ENCODE measurements at places on chromosomes 5 and 9. TPM values are rescaled to one million over a fixed set of nuclear protein-coding genes. Genes with fewer than 3 reads are reported as not detected.

GRCh38 chr5:142842994-142843905, 73.1 kb downstream of the ARHGAP26 start:
- H3K4me1 ChIP-seq, result peaks cover 66% of the 10 kb centered on the region
- H3K27ac ChIP-seq, result no peak overlapping the region
- H3K4me3 ChIP-seq, result no peak overlapping the region
- DNase-seq, result no peak
- no peaks in the 10 kb centered on the region for H3K27me3 ChIP-seq

HEMGN gene
- total RNA-seq, result not detected

SYNPO gene
- 6.5 TPM for total RNA-seq

DNA sequence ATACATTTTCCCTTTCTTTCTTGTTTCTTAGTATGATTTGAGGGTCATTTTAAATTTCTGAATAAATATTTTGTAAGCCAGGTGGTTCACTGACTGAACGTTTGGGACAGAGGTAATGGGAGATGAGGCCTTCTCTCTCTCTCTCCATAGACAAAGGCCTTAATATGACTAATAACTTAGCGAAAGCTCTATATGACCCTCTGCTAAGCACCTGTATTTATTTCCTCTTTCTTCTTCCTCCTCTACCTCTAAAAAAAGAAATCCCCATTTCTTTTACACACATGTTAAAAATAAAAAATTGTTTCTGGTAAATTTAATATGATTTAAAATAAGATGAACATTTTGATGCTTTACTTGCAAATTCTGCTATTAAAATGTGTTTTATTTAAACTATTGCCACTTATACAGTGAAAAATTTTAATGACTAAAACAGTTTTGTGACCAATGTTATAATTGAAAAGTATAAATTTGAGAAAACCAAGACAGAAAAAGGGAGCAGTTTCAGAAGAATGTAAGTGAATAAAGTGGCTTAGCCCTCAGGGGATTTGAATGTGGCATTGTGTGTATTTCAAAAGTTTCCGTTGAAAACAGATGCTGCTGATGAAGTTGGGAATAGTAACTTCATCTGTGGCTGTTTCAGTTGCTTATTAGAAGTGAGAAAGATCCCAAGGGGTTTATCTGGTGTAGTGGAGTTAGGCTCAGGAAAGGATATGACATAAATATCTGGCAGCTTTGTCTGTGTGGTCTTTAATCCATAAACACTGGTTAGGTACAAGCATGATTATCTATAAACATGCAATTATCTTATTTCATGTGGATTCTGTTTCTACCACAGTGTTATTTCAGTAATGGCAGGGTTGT, 128.6 kb upstream of the GRHPR start:
- H3K27ac ChIP-seq, result no peak overlapping the region
- no peaks in the 10 kb centered on the region for H3K36me3 ChIP-seq
- H3K27me3 ChIP-seq, result no peaks in the 10 kb centered on the region
- H3K4me3 ChIP-seq, result no peak overlapping the region
- H3K4me1 ChIP-seq, result peaks cover 31% of the 10 kb centered on the region
- peak; percentile 36 for DNase-seq

PCDHGA7 gene
- 0.91 TPM for total RNA-seq

DNA sequence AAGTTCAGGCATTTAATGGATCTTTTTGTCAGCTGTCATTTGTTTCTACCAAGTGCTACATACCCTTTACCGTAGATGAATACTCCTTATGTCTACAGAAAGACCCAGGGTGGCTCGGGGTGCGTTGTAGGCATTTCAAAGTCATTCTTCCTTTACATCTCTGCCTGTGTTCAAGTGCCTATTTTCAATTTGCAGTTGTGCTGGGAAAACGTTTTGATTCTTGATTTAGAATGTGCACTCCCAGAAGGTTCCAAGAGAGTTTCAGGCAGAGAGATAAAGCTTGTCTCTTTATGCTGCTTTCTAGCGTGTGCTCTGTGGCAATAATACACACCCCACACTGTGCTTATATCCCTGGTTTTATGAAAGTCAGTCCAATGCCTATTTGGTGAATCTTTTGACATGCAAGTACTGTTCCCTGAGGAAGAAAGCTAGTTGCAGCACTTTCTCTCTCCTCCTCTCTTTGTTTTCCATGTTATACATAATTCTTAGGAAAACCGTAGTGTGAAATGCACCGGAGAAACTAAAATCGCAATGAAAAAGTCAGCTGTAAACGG, 828.1 kb upstream of the ZNF608 start:
- no peak overlapping the region for H3K27ac ChIP-seq
- no peaks in the 10 kb centered on the region for H3K27me3 ChIP-seq
- no peaks in the 10 kb centered on the region for H3K36me3 ChIP-seq
- no peaks in the 10 kb centered on the region for H3K4me1 ChIP-seq

DNA sequence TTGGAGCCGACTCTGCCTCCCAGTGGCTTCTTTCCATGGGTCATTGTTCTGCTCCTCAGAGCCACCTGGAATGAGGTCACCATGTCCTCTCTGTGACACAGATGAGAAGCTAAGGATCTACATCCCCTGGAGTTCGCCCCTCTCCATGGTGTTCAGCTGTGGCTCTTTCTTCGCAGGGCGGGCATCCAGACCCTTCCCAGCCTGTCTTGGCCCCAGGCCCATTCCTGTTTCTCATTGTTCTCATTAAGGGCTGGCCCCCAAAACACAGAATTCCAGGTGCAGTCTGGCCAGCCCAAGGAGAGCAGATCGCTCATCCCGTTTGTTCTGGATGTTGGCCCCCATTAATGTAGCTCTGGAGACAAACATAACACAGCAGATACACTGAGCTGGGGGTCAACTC, 66.4 kb upstream of the COL15A1 start:
- H3K4me3 ChIP-seq, result no peak overlapping the region
- no peak for DNase-seq
- no peaks in the 10 kb centered on the region for H3K36me3 ChIP-seq
- no peak overlapping the region for H3K27ac ChIP-seq

DNA sequence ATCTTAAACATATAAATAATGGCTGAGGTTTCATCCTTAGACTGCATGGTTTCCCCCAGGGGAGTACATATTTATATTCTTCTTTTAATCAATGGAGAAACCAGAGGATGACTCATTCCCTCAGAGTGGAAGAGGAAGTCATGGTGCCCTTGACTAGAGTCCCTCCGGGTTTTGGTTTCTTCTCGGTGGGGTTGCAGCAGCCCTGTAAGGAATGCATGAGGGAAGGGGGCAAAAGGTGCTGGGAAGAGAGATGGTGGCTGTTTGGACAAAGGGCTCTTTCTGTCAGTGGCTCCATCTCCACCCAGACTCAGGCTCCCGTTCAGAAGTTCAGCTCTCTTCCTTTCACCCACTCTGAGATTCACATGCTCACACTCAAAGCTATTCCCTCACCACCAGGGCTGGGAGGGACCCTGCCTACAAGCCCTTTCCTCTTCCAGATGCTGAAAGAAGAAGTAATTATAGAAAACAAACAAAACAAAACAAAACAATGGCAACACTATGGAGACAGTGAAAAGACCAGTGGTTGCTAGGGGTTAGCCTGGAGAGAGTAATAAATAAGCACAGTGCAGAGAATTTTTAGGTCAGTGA, 129.8 kb upstream of the IL12B start:
- peaks cover 76% of the 10 kb centered on the region for H3K4me1 ChIP-seq
- H3K36me3 ChIP-seq, result no peaks in the 10 kb centered on the region
- no peaks in the 10 kb centered on the region for H3K27me3 ChIP-seq
- H3K27ac ChIP-seq, result peak overlapping the region; percentile 64
- peak; percentile 86 for DNase-seq

FGFR4 gene
- 4.1 TPM for total RNA-seq

ARHGAP26 gene
- total RNA-seq, result 7.6 TPM

- peak; percentile 62 for DNase-seq
- peak overlapping the region; percentile 76 for H3K27ac ChIP-seq
- peaks cover 18% of the 10 kb centered on the region for H3K4me1 ChIP-seq
- peaks cover 13% of the 10 kb centered on the region for H3K36me3 ChIP-seq
Observed at GRCh38 chr5:136133222-136133921, 727 bp downstream of the SMAD5 start.

DNA sequence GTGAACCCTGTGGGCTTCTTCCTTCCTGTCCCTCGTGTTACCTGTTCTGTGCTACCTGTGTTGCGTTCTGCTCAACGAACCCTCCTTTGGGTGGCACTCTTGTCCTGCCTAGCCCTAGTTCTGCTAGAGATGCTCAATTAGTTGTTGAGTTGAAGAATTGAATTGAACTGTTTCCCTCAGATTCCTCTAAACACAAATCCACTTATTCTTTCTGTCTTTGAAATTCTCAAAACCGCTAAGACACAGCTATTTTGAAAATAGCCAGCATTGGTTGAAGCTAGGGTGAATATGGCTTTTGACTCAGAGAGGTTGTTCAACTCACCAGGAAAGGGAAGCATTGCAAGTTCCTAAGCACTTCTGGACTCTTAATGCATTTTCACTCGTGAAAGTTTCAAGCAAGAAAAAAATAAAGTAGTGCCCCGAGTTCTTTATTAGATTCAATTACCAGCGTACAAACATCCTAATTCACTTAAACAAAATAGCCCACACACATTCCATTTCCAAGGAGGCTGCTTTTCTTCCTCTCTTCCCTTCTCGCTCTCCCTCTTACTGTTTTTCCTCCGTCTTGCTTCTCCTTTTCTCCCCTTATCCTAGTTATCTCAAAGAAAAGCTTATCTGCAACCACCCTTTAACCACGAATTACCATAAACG, 642 bp upstream of the ITGA1 start:
- H3K4me3 ChIP-seq, result peak overlapping the region; percentile 57
- H3K4me1 ChIP-seq, result peaks cover 39% of the 10 kb centered on the region
- H3K27me3 ChIP-seq, result no peaks in the 10 kb centered on the region
- peak overlapping the region; percentile 20 for H3K27ac ChIP-seq
- H3K36me3 ChIP-seq, result no peaks in the 10 kb centered on the region
- no peak for DNase-seq

DNA sequence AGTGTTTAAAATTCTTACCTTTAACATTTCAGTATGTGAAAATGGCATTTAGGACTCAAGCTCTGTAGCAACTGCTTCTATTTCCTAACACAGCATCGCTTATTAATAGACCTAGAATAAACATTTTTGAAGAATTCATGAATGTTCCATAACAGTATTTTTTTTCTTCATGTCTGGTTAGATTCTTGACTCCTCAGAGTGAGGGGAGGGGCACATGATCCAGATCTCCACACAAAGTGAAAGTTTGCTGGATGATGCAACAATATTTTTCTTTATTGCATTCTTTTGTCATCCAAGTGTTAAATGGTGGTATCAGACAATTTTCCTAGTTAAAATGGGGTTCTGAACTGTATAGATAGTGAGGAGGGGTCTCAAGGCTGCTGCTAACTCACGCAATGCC, 130.8 kb upstream of the MAN2A1 start:
- no peak overlapping the region for H3K27ac ChIP-seq
- no peak for DNase-seq
- H3K4me1 ChIP-seq, result no peaks in the 10 kb centered on the region
- H3K36me3 ChIP-seq, result no peaks in the 10 kb centered on the region
- no peaks in the 10 kb centered on the region for H3K27me3 ChIP-seq

ZFP37 gene
- total RNA-seq, result 0.31 TPM

GRCh38 chr5:169162407-169162806, 138.5 kb downstream of the SLIT3 start:
- no peaks in the 10 kb centered on the region for H3K36me3 ChIP-seq
- H3K27me3 ChIP-seq, result no peaks in the 10 kb centered on the region
- peaks cover 55% of the 10 kb centered on the region for H3K4me1 ChIP-seq
- peak overlapping the region; percentile 83 for H3K27ac ChIP-seq
- peak; percentile 71 for DNase-seq

DNA sequence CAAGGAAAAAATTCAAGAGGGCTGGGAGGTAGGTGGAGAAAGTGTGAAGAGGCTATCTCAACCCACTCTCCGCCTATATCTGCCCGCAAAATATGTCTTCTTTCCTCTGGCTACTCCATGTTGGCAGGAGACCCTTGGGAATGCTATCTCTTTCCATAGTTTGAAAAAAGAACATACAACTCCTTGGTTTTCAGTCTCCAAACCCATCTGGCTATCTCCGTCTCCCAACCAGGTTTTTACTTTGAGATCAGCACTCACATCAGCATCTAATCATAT, 109.9 kb upstream of the IFNE start:
- H3K27ac ChIP-seq, result peak overlapping the region; percentile 93
- no peaks in the 10 kb centered on the region for H3K36me3 ChIP-seq
- DNase-seq, result no peak
- H3K27me3 ChIP-seq, result no peaks in the 10 kb centered on the region
- peaks cover 16% of the 10 kb centered on the region for H3K4me1 ChIP-seq

DNA sequence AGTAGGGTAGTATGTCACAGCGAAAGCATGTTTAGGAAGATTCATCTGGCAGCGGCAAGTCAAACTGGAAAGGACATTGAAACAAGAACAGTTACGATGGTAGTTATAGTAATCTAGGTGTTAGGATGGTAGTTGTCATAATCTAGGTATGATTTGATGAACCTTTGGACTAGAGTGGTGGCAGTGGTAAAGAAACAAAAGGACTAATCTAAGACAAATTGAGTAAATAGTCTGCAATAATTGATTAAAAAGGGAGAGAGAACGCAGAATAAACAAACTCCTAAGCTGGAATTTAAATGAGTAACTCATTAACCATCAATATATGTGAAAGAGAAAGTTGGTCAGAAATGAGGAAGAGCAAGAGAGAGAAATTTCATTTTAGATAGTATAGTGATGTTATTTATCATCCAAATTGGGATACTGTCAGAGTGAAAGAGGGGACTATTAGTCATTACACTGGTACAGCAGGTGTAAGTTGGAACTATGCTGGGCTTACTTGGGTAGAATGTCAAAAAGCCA, 56.8 kb downstream of the MTREX start:
- DNase-seq, result no peak
- H3K4me3 ChIP-seq, result no peak overlapping the region
- peaks cover 36% of the 10 kb centered on the region for H3K36me3 ChIP-seq
- H3K27ac ChIP-seq, result no peak overlapping the region

ROPN1L gene
- total RNA-seq, result 3.0 TPM

DNA sequence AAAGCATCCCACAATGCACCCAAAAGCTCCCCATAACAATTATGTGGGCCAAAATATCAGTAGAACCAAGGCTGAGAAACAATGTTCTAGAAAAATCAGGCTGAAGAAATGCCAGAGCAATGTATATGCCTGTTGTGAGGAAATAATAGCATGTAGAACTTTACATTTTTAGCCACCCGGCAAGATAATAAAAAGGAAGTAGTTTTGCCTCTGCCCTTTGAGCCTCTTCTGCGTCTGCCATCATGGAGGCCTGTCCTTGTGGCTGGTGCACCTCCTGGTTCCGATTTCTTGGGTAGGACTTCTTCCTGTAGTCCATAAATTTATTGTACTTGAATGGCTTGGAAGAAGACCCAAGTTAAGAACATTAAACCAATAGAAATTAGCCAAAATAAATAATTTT, 38.9 kb upstream of the TNFAIP8 start:
- H3K36me3 ChIP-seq, result no peaks in the 10 kb centered on the region
- no peak overlapping the region for H3K27ac ChIP-seq
- H3K4me3 ChIP-seq, result no peak overlapping the region
- H3K4me1 ChIP-seq, result peaks cover 37% of the 10 kb centered on the region
- H3K27me3 ChIP-seq, result no peaks in the 10 kb centered on the region

C5orf34 gene
- 16.5 TPM for total RNA-seq

- DNase-seq, result no peak
- H3K4me1 ChIP-seq, result no peaks in the 10 kb centered on the region
- H3K27ac ChIP-seq, result no peak overlapping the region
- H3K27me3 ChIP-seq, result no peaks in the 10 kb centered on the region
- H3K36me3 ChIP-seq, result no peaks in the 10 kb centered on the region
- no peak overlapping the region for H3K4me3 ChIP-seq
Observed at GRCh38 chr5:65749956-65750355, 28.0 kb downstream of the NLN start.

Data from SJSA1 (cell line).